ENCODE measurements at places on chromosomes 5 and 9. TPM values are rescaled to one million over a fixed set of nuclear protein-coding genes. Genes with fewer than 3 reads are reported as not detected.

BAAT gene
- not detected for total RNA-seq

- no peaks in the 10 kb centered on the region for H3K36me3 ChIP-seq
- peaks cover 26% of the 10 kb centered on the region for H3K4me1 ChIP-seq
- no peak overlapping the region for H3K27ac ChIP-seq
- H3K27me3 ChIP-seq = no peaks in the 10 kb centered on the region
- H3K4me3 ChIP-seq = no peak overlapping the region
- DNase-seq = no peak
These were observed 12.0 kb downstream of the PDGFRB start for GRCh38 chr5:150143350-150144245.

DNA sequence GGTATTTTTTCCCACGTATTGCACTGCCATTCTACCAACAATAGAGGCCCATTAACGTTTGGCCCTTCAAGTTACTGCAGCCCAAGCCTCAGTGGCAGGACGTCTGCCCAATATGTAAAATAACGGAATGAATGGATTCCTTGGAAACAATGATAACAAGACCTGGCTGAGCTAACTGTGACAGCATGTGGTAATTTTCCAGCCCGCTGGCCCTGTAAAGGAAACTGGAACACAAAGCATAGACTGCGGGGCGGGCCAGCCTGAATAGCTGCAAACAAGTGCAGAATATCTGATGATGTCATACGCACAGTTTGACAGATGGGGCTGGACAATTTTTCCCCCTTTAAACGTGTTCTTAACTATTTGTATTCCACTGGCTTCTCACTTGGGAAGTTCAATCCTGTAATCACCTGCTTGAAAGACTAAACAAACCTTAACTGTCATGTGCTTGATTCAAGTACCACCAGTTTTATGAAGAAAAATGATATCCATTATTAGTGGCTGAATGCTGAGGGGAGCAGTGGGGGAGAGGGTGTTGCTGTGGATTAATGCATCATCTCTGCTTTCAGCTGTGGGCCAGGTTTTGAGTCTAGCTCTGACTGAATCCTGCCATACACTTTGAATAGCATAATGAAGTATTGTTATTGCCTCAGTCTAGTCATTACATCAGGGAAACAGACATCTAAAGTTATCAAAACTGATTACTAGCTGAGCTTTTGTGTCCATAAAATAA is 323.9 kb downstream of the TMEM161B start:
- no peak for DNase-seq
- H3K36me3 ChIP-seq = no peaks in the 10 kb centered on the region
- H3K27ac ChIP-seq = no peak overlapping the region

- H3K36me3 ChIP-seq = peaks cover 72% of the 10 kb centered on the region
- no peaks in the 10 kb centered on the region for H3K27me3 ChIP-seq
- no peak overlapping the region for H3K27ac ChIP-seq
- no peak for DNase-seq
- no peak overlapping the region for H3K4me3 ChIP-seq
- H3K4me1 ChIP-seq = peaks cover 23% of the 10 kb centered on the region
These were observed 4.3 kb downstream of the RPL12 start for GRCh38 chr9:127446713-127447415.

DNA sequence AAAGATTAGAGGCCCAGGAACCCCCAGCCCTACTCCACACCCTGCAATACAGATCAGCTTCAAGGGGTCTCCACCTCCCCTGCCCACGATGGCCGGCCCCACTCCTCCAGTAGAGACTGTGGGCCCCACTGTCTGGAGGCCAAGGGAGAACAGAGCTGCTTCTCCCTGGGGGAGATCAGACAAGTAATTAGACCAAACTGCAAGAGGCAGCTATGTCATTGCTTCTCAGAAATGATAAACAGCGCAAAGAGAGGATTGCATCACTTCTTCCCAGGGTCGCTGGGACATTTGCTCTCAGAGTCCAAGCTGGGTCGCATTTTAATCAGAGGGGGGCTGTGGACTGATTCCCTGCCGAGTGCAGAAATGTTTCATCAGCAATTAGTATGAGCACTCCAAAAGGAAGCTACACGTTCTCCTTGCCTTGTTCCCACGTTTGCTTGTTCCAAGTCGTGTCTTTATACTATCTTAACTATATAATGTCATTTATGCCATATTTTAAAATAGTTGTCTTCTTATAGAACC is 59.9 kb downstream of the ROPN1L start:
- no peaks in the 10 kb centered on the region for H3K36me3 ChIP-seq
- no peak for DNase-seq
- no peaks in the 10 kb centered on the region for H3K27me3 ChIP-seq
- H3K4me3 ChIP-seq = no peak overlapping the region
- no peaks in the 10 kb centered on the region for H3K4me1 ChIP-seq
- no peak overlapping the region for H3K27ac ChIP-seq

FOXD4 gene
- not detected for total RNA-seq

- H3K36me3 ChIP-seq = no peaks in the 10 kb centered on the region
- no peak overlapping the region for H3K4me3 ChIP-seq
- no peak for DNase-seq
- H3K4me1 ChIP-seq = no peaks in the 10 kb centered on the region
- H3K27me3 ChIP-seq = no peaks in the 10 kb centered on the region
These were observed 10.9 kb upstream of the SLC24A2 start for GRCh38 chr9:19799784-19800183.

- H3K4me3 ChIP-seq = no peak overlapping the region
- no peaks in the 10 kb centered on the region for H3K36me3 ChIP-seq
- H3K27me3 ChIP-seq = no peaks in the 10 kb centered on the region
These were observed 101.2 kb downstream of the RAPGEF6 start for GRCh38 chr5:131533836-131534235.

DNA sequence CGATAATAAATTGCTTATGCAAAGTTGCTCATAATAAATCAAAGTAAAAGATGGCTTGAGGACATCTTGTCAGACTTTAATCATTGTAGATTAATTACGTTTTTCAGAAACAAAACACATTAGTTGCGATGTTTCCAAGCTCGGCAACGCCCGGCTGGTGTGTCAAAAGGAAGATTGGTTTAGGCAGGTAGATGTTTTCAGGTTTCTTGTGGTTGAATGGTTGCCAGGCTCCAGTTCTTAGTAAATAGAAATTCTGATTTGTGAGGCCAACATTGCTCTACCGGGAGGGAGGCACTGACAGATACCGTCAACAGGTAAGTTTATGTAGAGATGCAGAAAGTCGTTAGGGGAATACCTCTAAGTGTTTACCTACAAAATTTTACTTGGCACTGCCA is 280.3 kb downstream of the NPR3 start:
- H3K4me1 ChIP-seq = no peaks in the 10 kb centered on the region
- H3K27me3 ChIP-seq = no peaks in the 10 kb centered on the region
- no peaks in the 10 kb centered on the region for H3K36me3 ChIP-seq

DNA sequence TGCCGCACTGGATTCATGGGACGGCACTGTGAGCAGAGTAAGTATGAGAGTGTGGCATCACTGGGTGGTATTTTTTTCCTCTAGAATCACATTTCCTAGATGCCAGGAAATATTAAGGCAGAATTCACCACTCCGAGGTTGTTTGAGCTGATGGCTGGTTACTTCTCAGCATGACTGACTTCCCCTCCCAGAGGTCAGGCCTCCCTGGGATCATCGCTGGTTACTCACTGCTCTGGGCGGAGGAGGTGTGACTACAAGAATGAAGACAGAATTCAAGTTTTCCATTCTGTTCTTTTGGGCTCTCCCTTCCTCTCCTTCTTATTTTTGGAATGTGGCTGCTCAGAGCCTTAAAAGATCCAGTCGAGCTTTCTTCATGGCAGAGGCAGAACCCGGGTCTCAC is 76.6 kb upstream of the PRRC1 start:
- H3K36me3 ChIP-seq = no peaks in the 10 kb centered on the region
- H3K4me3 ChIP-seq = no peak overlapping the region
- no peaks in the 10 kb centered on the region for H3K27me3 ChIP-seq
- H3K27ac ChIP-seq = no peak overlapping the region
- no peak for DNase-seq
- no peaks in the 10 kb centered on the region for H3K4me1 ChIP-seq

DNA sequence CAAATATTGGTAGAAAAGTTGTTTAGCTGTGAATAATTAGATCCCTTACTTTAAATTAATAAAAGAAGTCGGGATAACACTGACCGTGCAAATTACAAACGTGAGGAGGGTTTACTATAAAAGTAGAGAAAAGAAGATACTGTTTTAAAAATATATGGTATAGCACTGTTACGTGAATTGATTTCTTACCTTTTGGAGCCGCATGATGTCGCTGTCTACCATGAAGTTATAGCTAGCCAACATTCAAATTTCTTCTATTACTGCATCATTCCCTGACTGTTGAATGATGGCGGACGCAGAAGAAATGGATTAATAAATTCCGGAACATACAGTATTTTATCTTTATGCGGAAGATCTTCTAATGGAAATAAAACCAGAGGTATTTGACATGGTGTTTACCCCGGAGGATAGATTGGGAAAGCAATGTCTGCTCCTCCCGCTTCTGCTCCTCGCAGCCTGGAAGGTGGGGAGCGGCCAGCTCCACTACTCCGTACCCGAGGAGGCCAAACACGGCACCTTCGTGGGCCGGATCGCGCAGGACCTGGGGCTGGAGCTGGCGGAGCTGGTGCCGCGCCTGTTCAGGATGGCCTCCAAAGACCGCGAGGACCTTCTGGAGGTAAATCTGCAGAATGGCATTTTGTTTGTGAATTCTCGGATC is at the start of gene PCDHA6:
TSS of gene PCDHA6 (plus strand) at position 257 of the 658 bp plus-strand sequence. CDS start at position 389, 132 bp downstream.
- H3K27ac ChIP-seq = no peak within 1 kb of the TSS
- H3K4me1 ChIP-seq = no peaks in the 10 kb centered on the region
- peaks cover 14% of the 10 kb centered on the region for H3K27me3 ChIP-seq
- DNase-seq = no peak
- H3K36me3 ChIP-seq = no peaks in the 10 kb centered on the region

RFX3 gene
- total RNA-seq = 30.6 TPM

DNA sequence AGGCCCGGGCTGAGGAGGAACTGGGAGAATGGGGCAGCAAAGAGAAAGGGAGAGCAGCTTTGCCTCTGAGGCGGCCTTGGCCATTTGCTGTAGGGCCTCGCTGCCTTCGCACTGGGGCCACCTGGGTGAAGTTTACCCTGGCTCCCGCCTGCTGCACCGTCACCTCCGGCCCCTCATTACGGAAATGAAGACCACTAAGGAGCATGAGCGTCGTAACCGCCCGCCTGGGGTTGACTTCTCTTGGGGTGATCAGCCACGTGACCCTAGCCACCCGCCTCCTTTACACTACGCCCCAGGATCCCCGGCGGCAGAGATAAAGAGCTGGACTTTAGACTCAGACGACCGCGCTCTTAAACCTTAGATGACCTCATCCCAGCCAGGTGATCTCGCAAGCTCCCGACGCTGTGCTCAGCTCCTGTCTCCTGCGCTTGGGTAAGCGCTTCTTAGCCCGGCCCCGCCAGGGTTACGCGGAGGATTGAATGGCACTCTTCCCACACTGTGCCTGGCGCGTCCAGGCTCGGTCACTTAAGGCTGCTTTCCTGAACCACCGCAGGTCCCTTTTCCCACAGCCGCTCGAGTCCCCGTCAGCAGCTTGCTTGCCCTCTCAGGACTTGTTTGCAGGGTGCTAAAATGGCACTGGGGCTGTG is 107.9 kb upstream of the LARP1 start:
- no peaks in the 10 kb centered on the region for H3K36me3 ChIP-seq
- H3K4me1 ChIP-seq = peaks cover 15% of the 10 kb centered on the region

- H3K36me3 ChIP-seq = no peaks in the 10 kb centered on the region
- H3K4me3 ChIP-seq = no peak overlapping the region
- H3K4me1 ChIP-seq = no peaks in the 10 kb centered on the region
- DNase-seq = no peak
- peaks cover 2% of the 10 kb centered on the region for H3K27me3 ChIP-seq
These were observed 13.6 kb upstream of the MAST4 start for GRCh38 chr5:66582499-66583165.

DNA sequence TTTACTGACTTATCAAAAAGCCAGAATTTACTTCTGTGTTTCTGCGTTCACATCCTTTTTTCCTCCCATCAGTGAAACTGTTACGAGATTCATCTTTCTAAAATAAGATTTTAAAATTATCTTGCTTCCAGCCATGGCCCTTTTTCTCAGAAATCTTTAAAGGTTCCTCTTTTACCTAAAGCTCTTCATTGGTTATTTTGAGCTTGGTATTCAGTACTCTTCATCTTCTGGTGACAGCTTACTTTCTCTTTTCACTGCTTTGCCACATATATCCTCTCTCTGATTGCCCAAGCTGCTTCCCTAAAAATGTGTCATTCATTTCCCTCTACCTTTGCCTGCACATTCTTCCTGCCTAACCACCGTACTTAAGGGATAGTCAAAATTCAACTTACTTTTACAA is 32.3 kb downstream of the TGFBR1 start:
- H3K27me3 ChIP-seq = no peaks in the 10 kb centered on the region
- no peak overlapping the region for H3K27ac ChIP-seq
- peaks cover 51% of the 10 kb centered on the region for H3K36me3 ChIP-seq
- H3K4me3 ChIP-seq = no peak overlapping the region
- peaks cover 21% of the 10 kb centered on the region for H3K4me1 ChIP-seq
- no peak for DNase-seq

- H3K4me1 ChIP-seq = no peaks in the 10 kb centered on the region
- no peaks in the 10 kb centered on the region for H3K36me3 ChIP-seq
- no peak overlapping the region for H3K4me3 ChIP-seq
- DNase-seq = no peak
- no peak overlapping the region for H3K27ac ChIP-seq
These were observed 37.4 kb downstream of the P4HA2 start for GRCh38 chr5:132190161-132190817.

DNA sequence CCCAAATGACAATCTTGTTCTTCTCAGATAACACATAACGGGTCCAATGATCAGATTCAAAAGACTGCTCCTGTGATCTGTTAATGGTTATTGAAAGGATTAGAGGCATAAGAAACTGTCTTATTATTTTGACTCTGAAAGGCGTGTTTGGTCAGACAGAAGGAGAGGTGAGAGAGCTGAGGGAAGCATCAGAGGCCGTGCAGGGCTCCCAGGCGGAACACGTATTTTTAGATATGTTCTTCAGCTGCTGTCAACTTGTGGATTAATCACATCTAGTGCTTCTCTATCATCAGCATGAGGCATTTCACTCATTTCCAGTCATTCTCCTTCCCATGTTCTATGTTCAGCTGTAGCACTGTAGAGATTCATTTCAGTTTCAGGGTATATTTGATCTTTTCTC is 199.8 kb downstream of the MAPKAP1 start:
- peaks cover 10% of the 10 kb centered on the region for H3K36me3 ChIP-seq
- DNase-seq = no peak
- no peaks in the 10 kb centered on the region for H3K4me1 ChIP-seq
- H3K27ac ChIP-seq = no peak overlapping the region
- H3K4me3 ChIP-seq = no peak overlapping the region

Measured in natural killer cell (primary cell).